ENCODE measurements at places on chromosomes 4 and X.

DNA sequence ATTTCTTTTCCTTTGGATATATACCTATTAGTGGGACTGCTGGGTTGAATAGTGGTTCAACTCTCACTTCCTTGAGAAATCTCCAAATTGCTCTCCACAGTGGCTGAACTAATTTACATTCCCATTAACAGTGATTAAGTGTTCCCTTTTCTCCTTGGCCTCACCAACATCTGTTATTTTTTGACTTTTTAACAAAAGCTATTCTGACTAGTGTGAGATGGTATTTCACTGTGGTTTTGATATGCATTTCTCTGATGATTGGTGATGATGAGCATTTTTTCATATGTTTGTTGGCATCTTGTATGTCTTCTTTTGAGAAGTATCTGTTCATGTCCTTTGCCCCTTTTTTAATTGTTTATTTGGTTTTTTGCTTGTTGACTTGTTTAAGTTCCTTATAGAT is 413.0 kb downstream of the MAPK10 start:
- no peak for DNase-seq

DNA sequence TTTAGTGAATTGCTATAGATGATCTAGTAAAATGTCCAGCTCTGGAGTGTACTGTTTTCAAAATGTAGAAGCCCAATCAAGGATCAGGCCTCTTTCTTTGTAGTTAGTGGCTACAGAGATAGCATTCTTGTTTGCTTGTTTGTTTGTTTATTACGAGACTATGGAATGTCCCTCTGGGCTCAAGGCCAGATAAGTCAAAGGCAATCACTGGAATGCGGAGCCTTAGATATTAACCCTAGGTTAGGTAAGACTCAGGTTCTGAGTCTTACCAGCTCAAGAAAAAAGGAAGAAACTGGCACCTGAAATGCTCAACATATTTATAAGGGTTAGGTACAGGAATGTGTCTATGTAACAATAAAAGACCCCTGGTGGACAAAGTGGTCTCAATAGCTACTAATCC is 261.5 kb downstream of the SLC7A11 start:
- no peak for DNase-seq

- DNase-seq, result no peak
These were observed 188.4 kb upstream of the FAM9B start for GRCh38 chrX:9222299-9222698.

GRCh38 chr4:116516711-116517110 is 568.7 kb downstream of the TRAM1L1 start:
- DNase-seq, result no peak

GRCh38 chrX:12949205-12949926 is 25.5 kb upstream of the TMSB4X start:
- DNase-seq, result no peak

DNA sequence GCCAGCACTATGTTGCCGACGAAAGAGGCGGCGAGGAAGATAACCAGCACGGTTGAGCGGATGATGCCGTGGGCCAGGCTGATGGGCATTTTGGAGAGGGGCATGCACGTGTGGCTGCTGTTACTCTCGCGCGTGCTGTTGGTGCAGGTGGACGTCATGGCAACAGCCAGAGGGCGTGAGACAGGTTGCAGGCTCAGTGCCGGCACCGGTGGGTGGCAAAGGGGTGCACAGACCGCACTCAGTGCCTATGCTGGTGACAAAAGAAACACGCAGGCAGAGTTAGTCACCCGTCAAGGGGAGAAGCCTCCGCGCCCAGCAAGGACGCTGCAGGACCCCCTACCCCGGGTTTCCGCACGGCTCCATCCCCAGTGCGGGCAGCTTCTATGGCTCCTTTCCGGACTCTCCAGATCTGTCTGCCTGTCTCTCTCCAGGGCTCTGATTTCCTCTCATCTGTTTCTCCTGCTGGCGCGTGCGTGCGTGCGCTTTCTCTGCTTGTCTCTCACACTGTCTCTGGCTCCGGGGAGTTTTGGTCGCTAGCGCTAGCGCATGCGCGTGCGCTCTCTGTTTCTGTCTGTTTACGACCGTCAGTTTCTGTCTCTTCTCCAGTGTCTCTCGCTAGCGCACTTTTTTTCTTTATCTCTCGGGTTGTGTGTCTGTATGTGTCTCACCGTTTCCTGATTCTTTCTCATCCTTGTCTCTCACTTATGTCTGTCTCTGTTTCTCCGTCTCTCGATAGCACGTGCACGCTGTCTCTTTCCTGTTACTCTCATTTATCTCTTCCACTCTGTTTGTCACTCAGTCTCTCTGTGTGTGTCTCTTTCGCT is 2.1 kb downstream of the GPR101 start:
- DNase-seq, result peak; percentile 37

GRCh38 chrX:66004928-66005829 is 34.7 kb downstream of the VSIG4 start:
- DNase-seq, result no peak

GRCh38 chr4:82774711-82775171 is 23.9 kb downstream of the SCD5 start:
- DNase-seq, result no peak

- no peak for DNase-seq
These were observed 56.1 kb upstream of the MSX1 start for GRCh38 chr4:4803216-4803911.

- DNase-seq, result no peak
These were observed 583 bp downstream of the RASL11B start for GRCh38 chr4:52862639-52863161.

- DNase-seq, result peak; percentile 68
These were observed 1.8 kb downstream of the FLNA start for GRCh38 chrX:154372612-154373022.

DNA sequence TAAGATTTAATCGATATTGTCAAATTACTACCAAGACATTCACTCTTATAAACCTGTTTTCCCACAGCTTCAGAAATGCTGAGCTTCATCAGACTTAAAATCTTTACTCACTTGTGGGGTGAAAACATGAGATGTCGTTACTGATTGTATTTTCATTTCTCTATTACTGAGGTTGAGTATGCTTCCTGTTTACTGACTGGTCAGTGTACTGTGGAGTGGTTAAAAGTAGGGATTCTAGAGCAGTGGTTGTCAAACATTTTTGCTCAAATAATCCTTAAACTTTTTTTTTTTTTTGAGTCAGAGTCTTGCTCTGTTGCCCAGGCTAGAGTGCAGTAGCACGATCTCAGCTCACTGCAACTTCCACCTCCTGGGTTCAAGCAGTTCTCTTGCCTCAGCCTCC is 50.3 kb downstream of the NSUN7 start:
- no peak for DNase-seq

GRCh38 chr4:141195095-141195707 is 25.5 kb upstream of the ZNF330 start:
- DNase-seq, result no peak

DNA sequence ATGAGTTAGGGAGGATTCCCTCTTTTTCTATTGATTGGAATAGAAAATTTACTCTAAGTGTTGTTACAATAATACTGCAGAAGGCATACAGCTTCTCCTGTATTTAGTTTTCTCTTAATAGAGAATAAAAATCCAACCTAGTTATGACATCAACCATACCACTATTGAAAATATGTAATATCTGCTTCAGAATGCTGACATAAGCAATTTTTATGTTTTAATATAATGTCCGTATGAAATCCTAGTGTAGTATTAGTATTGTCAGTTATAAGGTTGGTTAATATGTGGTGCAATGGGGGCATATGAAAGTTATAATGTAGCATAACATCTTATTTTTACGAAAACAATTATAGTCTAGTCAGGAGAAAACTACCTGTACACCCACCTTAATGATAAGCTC is 68.2 kb downstream of the HEPH start:
- DNase-seq, result no peak

DNA sequence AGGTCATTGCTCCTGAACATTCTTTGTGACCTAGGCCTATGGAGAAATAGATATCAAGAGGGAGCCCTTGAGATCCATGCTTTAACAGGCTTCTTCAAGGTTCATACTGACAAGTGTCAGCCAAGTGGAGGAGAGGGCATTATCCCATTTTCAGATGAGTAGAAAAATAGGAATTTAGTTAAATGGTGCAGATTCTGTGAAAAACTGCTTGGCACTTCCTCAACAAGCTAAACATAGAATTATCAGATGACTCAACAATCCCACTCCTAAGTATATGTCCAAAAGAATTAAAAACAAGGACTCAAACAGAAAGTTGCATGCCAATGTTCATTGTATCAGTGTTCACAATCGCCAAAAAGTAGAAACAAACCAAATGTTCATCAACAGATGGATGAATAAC is 43.8 kb upstream of the KCNIP4 start:
- DNase-seq, result no peak

DNA sequence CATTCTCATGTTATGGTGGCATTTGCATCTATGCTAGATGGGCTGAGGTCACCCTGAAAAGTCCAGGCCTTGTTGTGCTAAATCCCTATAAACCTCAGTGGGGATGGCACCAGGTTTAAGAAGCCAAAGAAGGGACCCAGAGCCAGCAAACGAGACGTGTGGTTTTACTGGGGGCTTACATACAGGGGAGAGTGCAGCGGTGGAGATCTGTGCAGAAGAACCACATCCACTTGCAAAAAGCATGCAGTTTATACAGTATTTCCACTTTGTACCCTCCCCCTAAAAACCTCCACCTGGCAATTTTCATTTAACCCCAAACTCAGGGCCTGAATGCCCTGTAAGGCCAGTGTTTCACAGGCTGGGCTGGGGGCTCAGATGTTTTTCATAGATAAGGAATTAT is 134.9 kb upstream of the GATB start:
- DNase-seq, result no peak

DNA sequence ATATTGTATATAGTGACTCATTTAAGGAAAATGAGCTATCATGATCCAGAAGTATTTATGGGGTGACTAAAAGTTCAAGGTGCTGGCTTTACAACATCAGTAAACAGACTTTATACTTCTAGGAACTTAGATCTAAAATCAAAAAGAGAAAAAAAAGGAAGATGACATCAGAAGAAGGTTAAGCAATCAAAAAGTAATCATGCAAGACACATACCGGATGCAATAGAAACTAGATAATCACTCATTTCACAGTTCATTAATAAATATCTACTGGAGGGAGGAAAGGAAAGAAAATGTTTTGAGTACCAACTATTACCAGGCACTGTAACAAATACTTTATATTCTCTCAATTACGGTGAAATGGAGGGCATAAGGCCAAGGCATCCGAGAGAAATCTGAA is 276.4 kb downstream of the SPRY1 start:
- no peak for DNase-seq

DNA sequence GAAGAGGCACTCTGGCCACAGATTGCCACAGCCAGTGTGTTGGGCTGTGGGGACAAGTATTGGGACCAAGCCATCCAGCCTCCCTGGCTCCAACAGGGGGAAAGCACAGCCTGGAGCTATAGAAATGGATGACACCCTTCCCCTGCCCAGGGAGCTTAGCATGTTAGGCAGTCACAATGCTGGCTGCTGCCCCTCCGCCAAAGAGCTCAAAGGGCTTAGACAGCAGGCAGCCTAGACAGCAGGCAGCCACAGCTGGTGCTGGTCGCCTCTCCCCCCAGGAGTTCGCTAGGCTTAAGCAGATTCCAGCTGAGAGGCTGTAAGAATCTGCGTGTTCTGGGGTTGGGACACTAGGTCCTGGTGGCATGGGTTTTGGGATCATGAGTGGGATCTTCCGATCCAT is 94.5 kb upstream of the MXRA5 start:
- no peak for DNase-seq

GRCh38 chr4:126375462-126376054 is 1060.8 kb downstream of the FAT4 start:
- DNase-seq, result no peak
